ENCODE measurements at places on chromosomes 6 and 20.

GRCh38 chr6:106743612-106744011 lies 114.2 kb downstream of the QRSL1 start:
- no peak for DNase-seq

DNA sequence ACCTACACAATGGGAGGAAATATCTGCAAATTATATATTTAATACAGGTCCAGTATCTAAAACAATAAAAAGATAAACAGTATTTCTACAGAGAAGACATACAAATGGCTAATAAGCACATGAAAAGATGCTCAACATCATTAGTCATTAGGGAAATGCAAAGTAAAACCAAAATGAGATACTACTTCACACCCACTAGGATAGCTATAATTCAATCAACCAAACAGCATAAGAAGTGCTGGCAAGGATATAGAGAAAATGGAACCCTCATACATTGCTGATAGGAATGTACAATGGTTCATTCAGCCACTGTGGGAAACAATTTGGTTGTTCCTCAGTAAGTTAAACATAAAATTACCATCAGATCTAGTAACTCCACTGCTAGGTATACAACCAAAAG lies 48.7 kb downstream of the NUDT3 start:
- no peak for DNase-seq

DNA sequence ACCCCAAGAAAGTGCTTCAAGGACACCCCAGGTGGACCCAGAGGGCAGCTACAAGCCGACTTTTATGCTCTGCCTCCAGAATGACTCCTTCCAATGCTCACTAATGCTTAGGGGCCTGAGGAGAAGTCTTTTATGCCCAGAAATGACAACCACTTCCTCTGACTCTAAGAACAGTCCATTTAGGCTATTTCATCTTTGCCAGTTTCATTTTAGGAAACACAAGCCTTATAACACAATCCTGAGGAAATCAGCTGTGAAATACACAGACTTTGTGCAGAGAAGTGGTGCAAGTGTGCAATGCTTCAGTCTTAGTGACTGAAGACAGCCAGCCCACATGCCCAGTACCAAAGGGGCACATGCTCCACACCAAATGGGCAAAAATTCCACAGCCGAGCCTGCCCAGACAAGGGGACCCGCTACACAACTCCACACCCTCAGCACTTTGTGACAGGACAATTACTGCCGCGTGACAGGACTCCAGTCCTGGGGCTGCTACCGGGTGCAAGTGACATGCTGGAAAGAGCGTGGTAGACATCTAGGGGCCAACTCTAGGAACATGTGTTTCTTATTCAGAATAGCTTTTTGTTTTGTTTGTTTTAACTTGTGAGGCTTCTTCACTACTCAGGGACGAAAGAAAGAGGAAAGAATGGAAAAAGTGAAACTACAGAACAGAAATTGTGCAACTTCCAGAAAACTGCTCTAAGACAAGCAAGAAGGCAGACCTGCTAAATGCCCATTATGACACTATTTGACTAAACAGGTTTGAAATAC lies 28.2 kb upstream of the PLAGL1 start:
- DNase-seq = no peak

DNA sequence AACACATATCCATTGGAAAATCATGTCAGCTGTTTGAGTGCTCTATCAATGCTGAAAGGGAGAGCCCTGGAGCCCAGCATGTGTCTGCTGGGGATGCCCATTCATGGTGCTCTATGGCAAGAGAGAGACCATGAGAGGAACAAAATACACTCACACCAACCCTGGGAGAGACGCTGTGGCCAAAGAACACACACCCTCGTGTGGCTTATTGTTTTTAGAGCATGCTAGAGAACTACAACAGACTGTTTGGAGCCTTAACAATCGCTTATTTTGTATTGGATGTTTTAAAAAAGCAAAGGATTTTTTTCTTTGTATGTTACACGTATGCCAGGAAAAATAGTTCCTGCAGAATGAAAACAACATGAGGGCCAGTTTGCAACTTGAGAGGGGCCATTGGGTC lies 151.0 kb downstream of the SLC24A3 start:
- no peak for DNase-seq

DNA sequence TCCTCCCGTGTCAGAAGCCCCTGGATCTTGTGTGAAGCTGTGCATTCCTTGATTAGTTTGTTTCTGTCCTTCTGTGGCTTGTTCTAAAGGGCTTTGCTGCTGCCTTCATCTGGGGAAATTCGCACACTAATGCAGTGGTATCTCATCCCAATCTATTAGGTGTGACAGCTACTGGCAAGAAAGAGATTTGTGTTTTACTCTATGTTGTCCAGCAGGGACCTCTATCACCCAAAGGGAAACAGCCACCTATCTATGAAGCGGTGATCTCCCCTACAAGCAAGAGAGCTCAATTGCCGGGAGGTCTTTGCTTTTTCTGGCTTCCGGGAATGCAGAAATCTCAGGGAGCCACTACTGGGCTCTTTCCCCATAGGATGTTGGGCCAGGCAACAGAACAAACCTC lies 151.8 kb downstream of the NRN1 start:
- no peak for DNase-seq

DNA sequence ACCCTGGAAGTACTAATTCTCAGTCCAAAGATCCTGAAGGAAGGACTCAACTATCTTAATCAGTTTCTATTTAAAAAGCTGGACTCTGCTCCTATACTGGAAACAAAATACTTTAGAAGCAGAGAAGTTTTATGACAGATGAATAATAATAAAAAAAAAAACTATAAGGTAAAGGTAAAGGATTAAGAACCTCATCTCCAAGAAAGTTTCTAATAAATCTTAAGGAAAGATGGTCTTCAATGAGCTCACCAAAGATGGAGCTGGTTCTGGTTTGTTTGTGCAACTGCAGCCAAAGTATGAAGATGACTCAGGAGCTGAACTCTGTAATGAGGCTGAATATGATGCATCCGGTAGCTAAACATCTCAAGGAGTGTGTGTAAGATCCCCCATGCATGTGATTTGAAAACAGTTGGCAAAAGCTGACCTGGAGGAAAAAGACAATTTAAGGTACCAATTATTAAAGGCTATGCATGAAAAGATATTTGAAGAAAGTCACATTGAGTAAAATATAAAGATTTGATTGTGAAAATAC lies 25.2 kb downstream of the MED23 start:
- no peak for DNase-seq

- no peak for DNase-seq
Observed at GRCh38 chr6:1035401-1035800, 276.5 kb upstream of the FOXQ1 start.

- no peak for DNase-seq
Observed at GRCh38 chr6:75290136-75290945, 5.7 kb upstream of the TMEM30A start.

- DNase-seq = no peak
Observed at GRCh38 chr6:37155394-37156312, 14.3 kb upstream of the PIM1 start.

- no peak for DNase-seq
Observed at GRCh38 chr20:40583205-40583604, 105.8 kb downstream of the MAFB start.

DNA sequence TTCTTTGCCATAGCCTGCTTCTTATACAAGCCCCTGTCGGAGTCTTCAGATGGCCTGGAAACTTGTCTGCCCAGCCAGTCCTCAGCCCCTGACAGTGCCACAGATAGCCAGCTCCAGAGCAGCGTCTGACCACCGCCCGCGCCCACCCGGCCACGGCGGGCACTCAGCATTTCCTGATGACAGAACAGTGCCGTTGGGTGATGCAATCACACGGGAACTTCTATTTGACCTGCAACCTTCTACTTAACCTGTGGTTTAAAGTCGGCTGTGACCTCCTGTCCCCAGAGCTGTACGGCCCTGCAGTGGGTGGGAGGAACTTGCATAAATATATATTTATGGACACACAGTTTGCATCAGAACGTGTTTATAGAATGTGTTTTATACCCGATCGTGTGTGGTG lies 29.5 kb downstream of the SLCO4A1 start:
- DNase-seq = no peak

GRCh38 chr6:149544646-149545257 lies 1.1 kb downstream of the PPIL4 start:
- DNase-seq = no peak

DNA sequence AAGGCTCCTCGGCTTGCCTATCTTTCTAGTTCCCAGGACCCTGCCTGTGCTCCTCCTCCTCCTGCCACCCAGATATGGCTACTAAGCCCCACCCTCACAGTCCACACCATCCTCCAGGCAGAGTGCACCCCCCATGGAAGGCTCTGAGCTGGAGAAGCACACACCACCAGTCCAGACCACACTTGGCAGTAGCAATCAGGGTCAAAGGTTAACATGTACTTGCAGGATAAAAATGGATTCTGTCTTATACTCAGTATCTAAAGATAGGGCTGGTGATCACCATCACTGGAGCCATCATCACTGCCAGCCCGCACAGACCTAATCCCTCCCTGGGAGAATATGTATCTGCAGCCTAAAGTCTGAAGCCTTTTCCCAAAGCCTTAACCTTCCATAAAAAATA lies 83.4 kb downstream of the PRKN start:
- DNase-seq = no peak

- peak; percentile 19 for DNase-seq
Observed at GRCh38 chr20:10093087-10093591, 58.4 kb downstream of the ANKEF1 start.

DNA sequence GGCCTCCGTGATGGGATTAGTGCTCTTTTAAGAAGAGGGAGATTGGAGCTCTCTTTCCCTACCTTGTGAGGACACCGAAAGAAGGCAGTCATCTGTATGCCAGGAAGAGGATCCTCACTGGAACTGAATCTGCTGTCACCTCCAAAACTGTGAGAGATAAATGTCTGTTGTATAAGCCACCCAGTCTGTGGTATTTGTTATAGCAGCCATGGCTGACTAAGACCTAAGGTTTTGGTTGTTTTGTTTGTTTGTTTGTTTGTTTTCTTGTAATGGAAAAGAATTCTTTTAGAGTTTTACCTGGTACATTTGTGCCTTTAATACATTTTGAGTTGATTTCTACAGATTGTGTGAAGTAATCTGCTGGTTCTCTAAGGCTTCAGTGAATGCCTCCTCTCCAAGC lies 7.6 kb downstream of the RPP21 start:
- DNase-seq = no peak

DNA sequence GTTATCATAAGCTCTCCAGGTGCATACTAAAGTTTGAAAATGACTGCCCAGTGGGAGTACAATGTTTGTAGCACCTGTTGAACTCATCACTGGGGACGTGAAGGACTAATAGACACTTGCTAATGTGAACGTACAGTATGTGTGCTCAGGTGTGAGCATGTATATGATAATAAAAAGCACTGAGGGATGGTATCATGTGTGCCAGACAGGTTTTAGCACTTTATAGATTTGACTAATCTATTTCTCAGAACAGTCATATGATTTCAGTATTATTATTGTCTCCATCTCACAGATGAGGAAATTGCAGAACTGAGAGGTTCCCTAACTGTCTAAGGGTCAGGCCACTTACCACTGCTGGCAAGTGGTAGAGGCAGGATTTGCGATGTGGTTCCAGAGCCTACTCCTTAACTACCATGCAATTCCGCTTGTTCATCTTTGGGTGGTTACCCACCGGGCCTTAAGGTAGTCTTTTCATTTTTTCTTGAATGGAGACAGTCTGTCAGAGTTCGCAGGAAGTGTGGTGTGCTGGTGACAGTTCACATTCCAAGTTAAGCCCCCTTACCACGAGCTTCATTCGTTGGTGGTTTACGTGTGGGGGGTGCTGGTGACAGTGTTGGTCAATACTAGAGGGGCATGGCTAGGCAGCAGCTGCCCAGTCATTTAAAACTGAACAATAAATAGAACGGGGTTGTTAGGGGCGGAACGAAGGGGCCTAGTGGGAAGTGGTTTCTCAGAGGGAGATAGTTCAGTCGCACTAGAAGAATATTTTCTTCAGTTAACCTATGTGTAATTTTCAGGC lies 46.8 kb downstream of the RREB1 start:
- DNase-seq = no peak

DNA sequence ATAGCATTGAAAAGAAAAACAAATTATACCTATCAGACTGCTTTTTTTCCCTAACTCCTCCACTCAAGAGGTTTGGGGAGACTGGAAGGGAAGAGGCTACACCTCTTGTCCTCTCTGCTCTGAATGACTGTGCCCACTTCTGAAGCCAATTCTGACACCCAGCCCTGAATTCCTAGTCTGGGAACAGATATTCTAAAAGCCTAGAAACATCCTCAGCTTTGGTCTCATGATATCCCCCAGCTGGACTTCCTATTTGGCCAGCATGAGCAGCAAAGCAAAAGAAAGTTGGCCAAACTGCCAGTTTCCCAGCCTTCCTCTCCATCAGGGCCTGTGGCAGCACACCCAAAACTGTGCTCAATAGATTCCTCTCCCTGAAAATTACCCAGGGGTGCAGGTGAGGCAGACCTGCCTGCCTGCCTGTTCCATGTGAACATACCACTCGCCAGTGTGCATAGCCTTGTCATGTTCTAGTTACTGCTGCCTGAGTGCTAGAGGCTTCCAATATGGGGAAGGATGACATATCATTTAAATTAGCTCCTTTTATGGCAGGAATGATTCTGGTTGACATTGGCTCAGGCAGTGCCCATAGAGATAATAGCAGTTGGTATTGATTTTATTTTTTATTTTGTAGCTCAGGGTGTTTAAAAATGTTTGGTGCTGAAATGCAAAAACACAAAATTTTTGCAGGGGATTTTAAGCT lies 152.1 kb upstream of the RIN2 start:
- no peak for DNase-seq

- DNase-seq = no peak
Observed at GRCh38 chr6:95973976-95974375, 41.8 kb upstream of the FUT9 start.

GRCh38 chr6:147135211-147135681 lies 69.0 kb upstream of the STXBP5 start:
- DNase-seq = peak; percentile 23

- no peak for DNase-seq
Observed at GRCh38 chr6:134495890-134496248, 178.0 kb upstream of the SGK1 start.

DNA sequence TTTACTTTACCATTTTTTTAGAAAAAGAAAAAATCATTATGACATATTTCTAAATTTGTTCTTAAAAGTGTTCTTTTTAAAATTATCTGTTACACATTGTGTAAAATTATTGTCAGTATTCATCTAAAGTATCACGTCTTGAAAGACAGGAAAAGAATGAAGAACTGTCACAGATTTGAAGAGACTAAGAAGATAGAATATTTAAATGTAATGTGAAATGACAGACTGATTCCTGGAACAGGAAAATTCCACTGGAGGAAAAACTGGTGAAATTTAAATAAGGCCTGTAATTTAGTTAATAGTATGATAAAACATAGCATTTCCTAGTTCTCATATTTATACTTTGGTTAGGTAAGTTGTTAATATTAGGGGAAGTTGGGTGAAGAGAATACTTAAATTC lies 52.8 kb upstream of the RUNX2 start:
- no peak for DNase-seq

Measured in left cardiac atrium (tissue), 4 donors.